ENCODE measurements at places on chromosomes 16 and 17.

DNA sequence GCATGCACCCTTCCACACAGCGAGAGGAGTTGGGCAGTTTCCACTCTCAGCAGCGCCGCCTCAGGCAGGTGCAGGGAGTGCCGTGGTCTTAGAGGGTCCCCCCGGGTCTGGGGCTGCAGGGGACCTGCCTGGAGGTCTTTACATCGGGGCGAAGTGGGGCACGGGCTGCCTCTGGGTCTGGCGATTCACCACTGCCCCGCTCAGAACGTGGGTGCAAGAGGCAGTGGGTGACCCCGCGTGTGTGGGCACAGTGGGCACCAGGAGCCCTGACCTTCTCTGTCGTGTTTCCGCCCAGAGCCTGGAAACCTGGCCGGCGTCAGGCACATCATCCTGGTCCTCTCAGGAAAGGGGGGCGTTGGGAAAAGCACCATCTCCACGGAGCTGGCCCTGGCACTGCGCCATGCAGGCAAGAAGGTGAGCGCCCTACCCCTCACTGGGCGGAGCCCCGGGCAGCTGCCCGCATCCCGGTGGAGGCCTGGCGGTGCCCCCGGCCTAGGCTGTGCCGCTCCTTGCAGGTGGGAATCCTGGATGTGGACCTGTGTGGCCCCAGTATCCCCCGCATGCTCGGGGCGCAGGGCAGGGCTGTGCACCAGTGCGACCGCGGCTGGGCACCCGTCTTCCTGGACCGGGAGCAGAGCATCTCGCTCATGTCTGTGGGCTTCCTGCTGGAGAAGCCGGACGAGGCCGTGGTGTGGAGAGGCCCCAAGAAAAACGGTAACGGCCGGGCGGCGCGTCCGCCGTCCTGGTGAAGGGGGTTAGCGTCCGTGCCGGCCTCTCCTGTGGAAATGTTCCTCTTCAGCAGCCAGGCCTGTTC lies 3.7 kb downstream of the NUBP2 start:
- DNase-seq = peak; percentile 37

- DNase-seq = no peak
Measured at GRCh38 chr16:79713609-79714309, 113.2 kb upstream of the MAF start.

GRCh38 chr16:52499060-52499440 lies 47.9 kb downstream of the TOX3 start:
- no peak for DNase-seq

- DNase-seq = no peak
Measured at GRCh38 chr16:69014811-69015210, 90.6 kb upstream of the HAS3 start.

DNA sequence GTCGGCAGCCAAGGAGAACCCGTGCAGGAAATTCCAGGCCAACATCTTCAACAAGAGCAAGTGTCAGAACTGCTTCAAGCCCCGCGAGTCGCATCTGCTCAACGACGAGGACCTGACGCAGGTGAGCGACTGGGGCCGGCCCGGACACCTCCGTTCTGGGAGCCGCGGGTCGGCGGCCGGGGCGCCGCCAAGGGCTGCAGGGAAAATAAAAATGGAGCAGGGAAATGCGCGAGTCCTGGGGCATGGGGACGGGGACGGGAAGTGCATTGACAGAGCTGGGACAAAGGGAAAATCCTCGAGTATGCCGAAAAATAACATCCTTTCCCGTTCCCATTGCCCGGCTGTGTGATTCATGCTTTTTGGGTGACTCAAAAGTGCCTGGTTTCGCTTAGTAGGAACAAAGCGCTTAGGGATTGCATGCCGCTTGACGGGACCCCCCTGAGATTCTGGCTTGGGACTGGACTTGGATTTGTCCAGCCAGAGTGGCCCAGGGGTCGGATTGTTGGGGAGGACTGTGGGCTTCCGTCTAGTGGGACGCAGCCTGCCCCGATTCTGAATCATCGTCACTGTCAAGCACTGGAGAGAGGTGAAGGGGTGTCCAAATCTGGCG lies 699 bp downstream of the MPRIP start:
- peak; percentile 82 for DNase-seq

- DNase-seq = no peak
Measured at GRCh38 chr17:76981545-76982295, 113.5 kb downstream of the MGAT5B start.
